ENCODE measurements at places on chromosomes 6 and 20.

GRCh38 chr6:6393069-6393529 is 72.6 kb upstream of the F13A1 start:
- DNase-seq: peak; percentile 33

DNA sequence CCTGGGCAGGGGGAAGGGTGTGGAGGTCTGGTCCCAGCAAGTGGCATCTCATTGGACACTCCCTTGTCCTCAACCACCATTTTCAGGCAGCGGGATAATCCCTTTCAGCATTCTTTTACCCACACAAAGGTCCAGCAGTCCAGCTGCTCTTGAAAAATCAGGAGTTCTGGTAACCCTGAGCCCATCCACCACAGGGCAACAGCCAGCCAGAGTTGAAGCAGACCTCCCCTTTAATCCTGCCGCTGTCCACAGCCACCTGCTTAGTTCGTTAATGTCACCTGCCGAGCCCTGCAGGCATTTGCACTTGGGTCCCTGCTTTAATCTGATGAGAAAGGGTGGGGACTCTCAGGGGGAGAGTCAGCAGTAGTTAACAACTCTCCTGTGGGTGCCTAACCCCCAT is 11.1 kb downstream of the TMEM74B start:
- DNase-seq: no peak

GRCh38 chr20:56004007-56004406 is 1.3 kb downstream of the CBLN4 start:
- no peak for DNase-seq

DNA sequence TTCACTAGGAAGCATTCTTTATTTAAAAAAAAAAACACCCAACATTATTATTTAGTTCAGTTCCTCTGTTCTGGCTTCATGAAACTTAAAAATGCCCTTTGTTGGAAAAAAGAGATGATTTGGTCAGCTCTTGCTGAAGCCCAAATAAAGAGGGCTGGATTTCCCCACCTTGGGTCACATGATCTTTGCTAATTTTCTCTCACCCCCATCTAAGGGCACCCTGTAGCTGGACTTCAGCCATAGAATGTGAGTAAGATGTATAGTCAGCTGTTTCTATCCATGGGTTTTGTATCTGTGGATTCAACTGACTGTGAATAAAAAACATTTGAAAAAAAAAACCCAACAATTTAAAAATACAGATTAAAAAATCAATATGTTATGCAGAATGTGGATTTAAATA is 213.9 kb upstream of the SULF2 start:
- DNase-seq: peak; percentile 42

DNA sequence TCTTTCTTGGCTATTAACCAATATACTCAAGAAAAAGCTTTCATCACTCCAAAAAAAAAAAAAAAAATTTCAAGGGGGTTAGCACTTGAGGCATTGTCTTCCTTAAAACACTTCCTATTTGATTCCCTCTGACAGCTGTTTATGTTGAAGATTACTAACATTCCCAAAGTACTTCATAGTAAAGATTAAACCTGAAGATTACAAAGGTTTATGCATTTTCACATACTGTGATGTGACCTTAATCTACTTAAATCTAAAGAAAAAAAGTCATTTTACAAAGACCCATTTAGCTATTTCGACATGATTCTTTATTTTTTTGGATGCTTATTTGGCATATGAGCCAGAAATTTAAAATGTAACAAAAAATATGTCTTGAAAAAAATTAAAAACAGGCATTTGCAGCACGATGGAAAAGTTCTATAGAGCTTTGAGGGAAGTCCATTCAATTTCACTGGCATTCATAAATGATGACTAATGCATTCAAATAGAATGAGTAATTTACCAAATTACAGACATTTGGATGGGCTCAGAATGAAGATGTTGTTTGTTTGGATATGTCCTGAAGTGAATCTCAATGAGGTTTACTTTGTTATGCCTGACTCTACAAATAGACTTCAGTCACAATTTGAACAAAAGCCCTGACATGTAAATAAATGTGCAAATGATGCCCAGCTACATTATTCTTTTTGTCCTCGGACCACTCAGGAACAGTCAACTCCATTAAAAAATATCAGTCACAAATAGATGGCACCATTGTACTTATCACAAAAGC is 674.6 kb upstream of the MARCKS start:
- DNase-seq: no peak

DNA sequence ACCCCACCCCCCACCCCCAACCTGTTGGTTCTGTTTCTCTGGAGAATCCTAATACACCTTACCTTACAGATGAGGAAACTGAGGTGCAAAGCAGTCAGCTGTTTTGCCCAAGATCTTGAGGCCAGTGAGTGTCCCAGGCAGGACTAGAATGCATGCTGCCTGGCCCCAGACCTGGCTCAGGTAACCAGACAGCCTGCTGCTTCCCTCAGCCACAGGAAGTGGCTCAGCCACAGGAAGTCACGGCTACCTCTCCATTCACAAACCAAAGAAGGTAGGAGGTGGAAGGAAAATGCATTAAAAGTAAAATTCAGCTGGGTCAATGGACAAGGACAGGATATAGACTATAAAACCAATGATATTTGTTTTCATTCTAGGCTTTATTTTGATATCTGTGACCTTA is 517.6 kb downstream of the CD83 start:
- DNase-seq: no peak

- DNase-seq: no peak
Observed at GRCh38 chr20:32433311-32434021, 75.3 kb downstream of the ASXL1 start.

DNA sequence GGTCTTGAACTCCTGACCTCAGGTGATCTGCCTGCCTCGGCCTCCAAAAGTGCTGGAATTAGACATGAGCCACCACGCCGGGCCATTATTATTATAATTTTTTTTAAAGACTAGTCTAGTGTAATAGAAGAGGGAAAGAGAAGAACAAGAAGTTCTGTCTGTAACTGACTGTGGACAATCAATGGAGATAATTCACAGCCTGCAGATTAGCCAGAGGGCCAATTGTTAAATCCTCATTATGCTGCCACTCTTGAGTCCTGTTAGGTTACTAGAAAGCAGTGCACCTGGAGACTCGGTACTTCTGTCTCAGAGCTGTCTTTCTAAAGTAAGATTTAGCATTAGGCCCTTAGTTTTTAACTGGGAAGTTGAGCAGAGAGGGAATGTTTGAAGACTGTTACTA is 37.5 kb downstream of the CARMIL1 start:
- no peak for DNase-seq

- DNase-seq: no peak
Observed at GRCh38 chr20:36815454-36816091, 42.0 kb upstream of the DSN1 start.

- DNase-seq: no peak
Observed at GRCh38 chr6:24270011-24270410, 87.8 kb downstream of the DCDC2 start.

DNA sequence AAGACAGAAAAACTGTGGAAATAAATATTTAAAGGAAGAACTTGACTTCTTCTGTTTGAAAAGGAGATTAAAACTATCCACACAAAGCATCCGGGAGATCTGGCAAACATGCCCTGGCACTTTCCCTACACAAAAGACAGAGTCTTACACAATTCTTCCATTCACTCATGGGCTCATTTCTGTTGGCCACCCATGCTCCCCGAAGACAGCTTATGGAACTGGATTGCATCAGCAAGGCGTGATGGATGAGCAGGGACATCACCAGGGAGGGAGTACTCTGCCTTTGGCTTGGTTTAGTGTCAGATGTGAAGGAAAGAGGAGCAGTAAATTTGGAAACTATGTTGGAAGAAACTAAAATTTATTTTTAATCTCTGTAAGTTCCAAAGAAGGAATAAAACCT is 379.3 kb downstream of the CD109 start:
- no peak for DNase-seq

DNA sequence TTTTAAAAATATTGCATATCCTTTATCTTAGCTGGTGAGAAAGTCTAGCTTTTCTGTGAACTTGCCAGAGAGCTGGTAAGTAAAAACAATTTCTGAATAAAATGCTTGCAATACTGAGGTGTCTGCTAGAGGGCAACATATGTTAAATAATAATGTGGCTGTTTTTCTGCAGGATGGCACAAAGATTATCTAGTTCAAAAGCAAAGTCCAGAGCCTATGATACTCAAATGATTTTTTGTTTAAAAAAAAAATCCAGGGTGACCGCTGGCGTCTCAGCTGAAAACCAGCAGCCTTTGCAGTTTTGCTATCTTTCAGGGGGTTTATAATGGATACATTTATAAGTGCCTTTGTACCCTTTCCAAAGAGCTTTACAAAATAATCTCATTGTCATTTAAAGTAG is 194.9 kb downstream of the PHACTR1 start:
- DNase-seq: peak; percentile 76

- peak; percentile 73 for DNase-seq
Observed at GRCh38 chr20:327186-328026, 2.1 kb downstream of the SOX12 start.

DNA sequence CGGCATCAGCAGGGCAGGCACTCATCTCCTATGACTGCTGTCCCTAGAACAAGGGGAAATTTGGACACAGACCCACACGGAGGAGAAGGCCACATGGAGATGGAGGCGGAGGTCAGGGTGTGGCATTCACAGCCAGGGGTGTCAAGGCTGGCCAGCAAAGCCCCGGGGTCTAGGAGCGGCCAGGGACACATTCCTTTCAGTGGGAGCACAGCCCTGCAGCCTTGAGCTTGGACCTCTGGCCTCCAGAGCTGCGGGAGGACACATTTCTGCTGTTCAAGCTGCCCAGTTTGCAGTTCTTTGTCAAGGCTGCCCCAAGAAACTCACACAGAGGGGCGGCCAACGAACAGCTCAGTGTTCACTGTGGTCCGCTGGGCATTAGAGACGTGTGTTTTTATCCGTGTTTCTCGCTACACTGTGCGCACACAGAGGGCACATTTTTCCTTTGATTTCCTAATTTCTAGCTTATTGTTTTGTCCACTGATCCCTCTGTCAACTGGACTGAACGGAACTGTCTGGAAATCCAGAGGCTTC is 93.4 kb upstream of the MPC1 start:
- DNase-seq: no peak

- DNase-seq: no peak
Observed at GRCh38 chr6:137487869-137488149, 6.4 kb downstream of the OLIG3 start.

DNA sequence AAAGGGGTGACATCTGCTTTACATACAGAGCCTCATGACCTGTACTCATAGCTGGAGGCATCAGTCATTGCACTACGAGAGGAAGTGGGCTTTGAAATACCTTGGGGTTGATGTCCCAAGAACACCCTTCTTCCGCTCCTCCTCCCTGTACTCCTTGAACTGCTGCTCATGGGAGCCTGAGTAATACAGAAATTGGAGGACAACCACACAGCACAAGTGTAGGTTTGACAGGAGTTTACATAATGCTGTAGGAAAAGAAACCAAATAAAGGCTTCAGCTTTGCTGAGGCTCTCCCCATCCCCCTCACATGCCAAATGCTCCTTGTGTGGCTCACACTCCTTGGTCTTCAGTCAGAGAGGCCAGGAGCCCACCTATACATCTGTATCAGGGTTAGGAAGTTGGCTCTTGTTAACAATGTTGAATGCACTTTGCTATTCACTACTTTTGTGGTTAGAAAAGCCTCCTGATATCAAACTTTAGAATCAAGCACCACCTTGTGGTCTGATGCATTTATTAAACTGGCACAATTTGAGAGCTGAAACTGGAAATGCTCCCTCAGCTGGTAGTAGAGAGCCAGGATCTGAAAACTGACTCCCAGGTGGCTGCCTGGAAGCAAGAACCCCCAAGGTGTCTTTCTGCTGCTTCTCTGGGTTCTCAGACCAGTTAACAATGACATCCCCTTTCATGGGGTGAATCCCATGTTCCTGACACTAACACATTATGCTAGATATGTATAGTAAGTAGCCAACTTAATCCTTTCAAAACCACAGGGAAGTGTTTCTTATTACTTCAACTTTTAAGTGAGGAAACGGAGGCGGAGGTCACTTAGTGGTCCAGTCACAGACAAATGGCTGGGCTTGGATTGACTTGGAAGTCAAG is 56.2 kb upstream of the EDN1 start:
- DNase-seq: peak; percentile 93

Measured in suppressor macrophage (primary cell).